NCI-H1694 treated with DMSO at 0.1 percent for 48 hours (cell line): ENCODE measurements at places on chromosomes 5 and 9.

GRCh38 chr5:120096413-120096812 is 367.7 kb upstream of the PRR16 start:
- no peak for DNase-seq

DNA sequence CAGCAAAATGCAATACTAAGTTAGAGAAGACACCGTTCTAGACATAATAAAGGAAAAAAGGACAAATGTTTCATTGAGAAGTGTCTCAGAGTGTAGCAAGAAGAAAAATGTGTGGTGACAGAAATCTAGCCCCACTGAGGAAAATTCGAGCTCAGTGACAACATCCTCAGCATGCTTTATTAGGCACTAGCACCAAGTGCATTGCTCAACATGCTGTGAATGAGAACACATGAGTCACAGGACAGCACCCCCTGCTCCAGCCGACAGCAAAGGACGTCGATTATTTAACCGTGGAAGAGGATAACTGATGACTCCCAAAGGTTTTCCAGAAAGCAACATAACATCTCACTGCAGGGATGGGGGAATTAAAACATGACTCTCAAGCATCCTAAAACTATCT is 182.7 kb downstream of the GNAQ start:
- DNase-seq: no peak

GRCh38 chr9:27599102-27599869 is 26.0 kb upstream of the C9orf72 start:
- no peak for DNase-seq

GRCh38 chr5:157506066-157506590 is 46.1 kb downstream of the NIPAL4 start:
- DNase-seq: no peak

DNA sequence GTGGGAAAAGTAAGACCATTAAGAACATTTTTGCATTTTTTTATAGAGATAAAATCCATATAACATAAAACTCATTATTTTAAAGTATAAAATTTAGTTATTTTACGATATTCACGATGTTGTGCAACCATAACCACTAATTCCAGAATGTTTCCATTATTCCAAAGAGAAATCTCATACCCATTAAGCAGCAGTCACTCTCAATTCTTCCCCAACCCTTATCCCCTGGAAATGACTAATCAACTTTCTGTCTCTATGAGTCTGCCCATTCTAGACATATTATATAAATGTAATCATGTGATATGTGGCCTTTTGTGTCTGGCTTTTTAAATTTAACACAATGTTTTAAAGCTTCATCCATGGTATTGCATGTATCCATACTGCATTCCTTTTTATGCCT is 115.6 kb upstream of the ADAMTSL1 start:
- no peak for DNase-seq

DNA sequence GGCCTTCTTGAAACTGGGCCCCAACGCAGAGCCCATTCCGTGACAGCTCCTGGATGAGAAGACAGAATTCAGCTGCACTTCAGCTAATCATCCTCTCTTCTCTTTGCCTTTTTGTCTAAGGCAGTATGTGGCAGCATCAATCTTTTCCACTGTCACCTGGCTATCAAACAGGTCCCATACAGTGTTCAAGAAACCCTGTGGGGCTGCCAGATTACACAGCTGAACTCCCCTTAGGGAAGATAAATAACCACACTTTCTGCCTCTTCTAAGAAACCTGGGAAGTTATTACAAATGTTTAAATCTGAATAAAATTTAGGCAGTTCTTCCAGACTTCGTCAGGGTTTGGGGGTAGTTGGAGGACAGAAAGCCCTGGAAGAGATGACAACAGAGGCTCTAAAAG is 61.0 kb downstream of the SPEF2 start:
- no peak for DNase-seq

GRCh38 chr5:149863176-149863575 is 81.4 kb downstream of the PDE6A start:
- no peak for DNase-seq

DNA sequence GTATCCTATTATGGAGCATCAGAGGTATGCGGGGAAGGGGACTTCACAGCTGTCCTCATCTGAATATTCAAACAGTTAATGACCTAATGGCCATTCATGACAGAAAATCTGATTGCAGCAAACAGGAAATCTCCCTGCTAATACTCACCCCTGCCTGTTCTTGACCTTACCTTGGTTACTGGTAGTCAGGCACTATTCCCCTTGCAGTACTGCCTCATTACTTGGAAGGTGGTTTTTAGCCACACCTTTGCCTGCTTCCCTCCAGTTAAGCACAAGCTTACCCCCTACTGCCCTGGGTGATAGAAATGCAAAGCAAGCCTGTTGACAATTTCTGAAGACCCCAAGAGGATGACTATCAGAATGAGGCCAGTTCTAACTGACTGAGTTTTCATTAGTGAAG is 332.4 kb downstream of the NTRK2 start:
- no peak for DNase-seq

- DNase-seq: no peak
Observed at GRCh38 chr5:42015681-42016080, 90.6 kb downstream of the FBXO4 start.
